ENCODE measurements at places on chromosomes 13 and 19.

DNA sequence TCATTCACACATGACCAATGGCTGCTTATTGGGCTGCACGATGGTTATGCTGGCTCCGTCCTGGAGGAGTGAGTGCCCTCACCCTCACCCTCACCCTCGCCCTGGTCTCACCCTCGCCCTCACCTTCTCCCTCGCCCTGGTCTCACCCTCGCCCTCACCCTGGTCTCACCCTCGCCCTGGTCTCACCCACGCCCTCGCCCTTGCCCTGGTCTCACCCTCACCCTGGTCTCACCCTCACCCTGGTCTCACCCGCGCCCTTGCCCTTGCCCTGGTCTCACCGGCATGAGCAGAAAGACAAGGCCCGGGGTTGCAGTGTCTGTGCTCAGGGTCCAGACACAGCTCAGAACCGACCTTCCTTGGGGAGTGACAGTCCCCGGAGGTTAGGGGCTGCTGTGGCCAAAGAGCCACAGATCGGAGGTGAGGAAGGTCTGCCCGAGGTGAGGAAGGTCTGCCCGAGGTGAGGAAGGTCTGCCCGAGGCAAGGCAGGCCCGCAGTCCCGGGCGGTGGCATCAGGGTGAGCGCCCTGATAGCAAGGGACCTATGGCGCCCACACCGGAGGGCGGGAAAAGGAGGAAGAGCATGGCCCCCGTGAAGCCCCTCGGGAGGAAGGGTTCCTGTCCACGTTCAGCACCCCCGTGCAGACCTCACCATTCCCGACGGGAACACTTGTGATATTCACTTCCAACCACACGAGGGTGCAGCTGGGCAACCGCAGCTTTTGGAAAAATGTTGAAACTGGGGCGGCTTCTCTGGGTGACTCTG, 65.6 kb downstream of the MCF2L start:
- no peak for DNase-seq

GRCh38 chr19:13463296-13463695, 43.0 kb downstream of the CACNA1A start:
- DNase-seq, result peak; percentile 48

GRCh38 chr19:10346509-10346908, 7.1 kb upstream of the ICAM3 start:
- DNase-seq, result no peak

DNA sequence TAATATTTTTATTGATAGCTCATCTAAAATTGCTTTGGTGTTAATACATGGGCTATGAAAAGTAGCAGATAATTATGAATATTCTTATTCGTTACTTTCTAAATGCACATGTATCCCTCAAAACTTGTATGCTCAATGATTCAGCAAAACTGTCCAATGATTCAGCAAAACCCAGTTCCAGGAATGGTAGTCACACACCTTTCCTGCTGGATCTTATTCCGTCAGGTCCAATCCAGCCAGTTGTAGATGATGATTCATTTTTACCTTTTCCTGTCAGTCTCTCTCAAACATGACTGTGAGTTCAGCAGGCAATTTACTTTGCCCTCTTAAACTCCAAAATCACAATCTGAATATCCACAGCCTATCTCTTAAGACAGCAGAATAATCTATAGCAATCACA, 1082.6 kb downstream of the EFNB2 start:
- DNase-seq, result no peak

DNA sequence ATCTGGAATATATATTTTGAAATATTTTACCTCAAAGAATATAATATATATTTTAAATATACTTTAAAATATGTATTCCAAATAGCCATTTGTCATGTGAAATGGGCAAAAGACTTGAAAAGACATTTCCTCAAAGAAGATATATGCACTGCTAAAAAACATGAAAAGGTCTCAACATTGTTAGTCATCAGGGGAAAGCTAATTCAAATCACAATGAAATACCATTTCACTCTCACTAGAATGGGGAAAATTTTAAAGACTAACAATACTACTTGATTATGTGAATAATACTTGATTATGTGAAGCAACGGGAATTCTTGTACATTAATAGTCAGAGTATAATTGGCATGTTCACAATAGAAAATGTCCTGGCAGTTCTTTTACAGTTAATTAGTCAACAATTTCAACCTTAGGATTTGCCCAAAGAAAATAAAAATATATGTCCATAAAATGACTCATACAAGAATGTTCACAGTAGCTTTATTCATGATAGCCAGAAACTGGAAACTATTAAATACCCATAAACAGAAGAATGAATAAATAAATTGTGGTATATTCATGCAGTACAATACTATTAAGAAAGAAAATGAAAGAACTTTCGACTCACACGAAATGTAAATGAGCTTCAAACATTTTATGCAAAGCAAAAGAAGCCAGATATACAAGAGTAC, 6.8 kb upstream of the KBTBD6 start:
- no peak for DNase-seq
